ENCODE measurements at places on chromosomes 7 and 10.

- DNase-seq: no peak
These were observed 12.0 kb downstream of the XRCC2 start for GRCh38 chr7:152663931-152664330.

DNA sequence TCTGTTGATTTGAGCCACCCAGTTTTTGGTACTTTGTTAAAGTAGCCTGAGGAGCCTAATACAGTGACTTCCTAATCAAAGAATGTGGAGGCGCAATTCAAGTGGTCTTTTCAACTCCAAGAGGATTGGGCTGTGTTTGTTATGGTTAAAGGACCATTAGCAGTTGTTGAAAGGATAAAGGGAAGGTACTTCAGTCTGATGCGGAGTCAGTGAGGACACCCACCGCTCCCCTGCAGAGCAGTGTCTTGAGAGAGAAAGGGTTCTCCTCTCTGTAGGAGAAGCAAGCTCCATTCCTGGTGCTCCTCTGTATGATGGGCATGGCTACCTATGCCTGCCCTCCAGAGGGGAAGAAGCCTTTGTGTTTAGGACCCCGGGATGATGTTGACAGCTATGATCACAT is 590.6 kb upstream of the C7orf33 start:
- DNase-seq: no peak

DNA sequence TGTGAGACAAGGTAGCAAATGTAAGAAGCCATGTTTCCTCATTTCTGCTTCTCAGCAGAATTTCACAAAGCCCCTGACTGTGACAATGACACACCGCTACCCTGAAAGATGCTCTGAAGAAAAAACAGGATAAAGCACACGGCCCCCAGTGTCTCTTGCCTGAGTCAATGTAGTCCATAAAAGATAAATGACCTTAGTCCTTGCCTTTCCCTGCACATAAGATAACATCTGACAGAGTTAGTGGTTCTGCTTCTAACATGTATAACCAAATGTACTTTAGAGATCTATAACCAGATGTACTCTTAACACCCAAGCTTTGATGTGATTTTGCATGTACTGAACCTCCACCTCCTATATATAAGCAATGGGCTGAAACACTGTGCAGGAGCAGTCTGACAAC is 3.0 kb upstream of the SND1 start:
- no peak for DNase-seq

DNA sequence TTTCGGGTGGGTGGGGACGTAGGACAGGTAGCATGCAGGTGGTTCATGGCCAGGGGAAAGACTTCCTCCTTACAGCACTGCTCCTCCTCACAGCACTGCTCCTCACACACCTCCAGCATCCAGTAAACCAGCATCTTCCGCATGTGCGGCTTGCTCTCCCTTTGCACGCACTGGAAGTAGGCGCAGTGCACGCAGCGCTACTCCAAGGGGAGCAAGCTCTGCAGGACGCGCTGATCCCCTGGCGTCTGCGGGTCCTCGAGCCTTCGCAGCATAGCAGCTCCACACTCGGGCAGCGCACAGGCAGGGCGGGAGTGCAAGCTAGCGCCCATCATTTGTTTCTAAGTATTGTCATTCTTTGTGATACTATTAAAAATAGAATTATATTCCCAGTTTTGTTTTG is 30.5 kb upstream of the MAP3K8 start:
- DNase-seq: no peak

GRCh38 chr7:98234429-98235147 is 17.4 kb downstream of the TECPR1 start:
- DNase-seq: no peak

DNA sequence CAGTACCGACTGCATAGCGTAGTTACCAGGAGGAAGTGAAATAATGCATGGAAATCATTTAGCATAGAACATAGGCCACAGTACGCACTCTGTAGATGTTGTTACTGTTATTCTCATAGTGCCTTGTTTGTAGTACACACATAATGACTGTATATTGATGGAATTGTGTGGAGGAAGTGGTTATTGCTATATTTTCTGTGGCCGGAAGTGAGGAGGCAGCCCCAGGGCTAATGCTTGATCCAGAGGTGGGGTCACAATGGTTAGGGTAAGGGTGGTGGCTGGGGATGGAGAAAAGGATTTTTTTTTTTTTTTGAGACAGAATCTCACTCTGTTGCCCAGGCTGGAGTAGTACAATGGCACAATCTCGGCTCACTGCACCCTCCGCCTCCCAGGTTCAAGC is 4.5 kb upstream of the MGAM start:
- DNase-seq: peak; percentile 24

- DNase-seq: no peak
These were observed 12.2 kb downstream of the PLXDC2 start for GRCh38 chr10:19828278-19829049.

DNA sequence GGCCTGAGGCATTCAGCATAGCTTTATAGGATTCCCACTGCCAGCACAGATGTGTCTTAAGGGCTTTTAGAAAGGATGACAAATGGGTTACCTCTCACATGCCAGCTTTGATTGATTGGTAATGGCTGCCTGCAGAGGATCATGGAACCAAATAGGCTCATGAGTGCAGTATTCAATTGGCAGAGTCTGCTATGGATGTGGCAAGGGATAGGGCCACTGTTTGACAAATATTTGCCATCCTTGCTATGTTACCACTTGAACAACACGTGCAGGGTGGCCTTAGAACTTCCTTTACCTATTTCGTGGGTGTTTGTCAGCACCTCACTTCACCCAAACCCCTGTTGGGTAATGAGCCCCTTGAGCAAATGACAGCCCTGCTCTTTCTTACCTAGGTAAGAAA is 139.2 kb downstream of the C10orf105 start:
- no peak for DNase-seq

GRCh38 chr7:80724249-80724871 is 85.9 kb downstream of the CD36 start:
- no peak for DNase-seq

DNA sequence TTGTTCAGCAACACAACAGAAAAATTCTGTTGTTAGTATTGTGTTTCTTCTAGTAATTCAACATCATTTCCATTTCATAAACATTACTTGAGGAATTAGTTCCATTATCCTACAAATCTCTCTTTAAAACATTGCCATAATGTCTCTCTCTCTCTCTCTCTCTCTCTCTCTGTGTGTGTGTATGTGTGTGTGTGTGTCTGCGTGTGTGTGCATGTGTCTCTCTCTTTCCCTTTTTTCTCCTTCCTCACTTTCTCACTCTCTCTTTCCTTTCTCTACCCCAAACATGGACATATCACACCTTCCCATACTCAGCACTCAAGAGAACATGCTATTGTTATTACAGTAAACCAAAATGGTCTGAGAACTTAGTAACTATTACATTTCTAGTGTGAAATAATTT is 16.6 kb downstream of the LRRTM3 start:
- no peak for DNase-seq

GRCh38 chr10:48580236-48580635 is 24.6 kb downstream of the ARHGAP22 start:
- DNase-seq: no peak

- no peak for DNase-seq
These were observed 104.5 kb downstream of the SH3PXD2A start for GRCh38 chr10:103750836-103751235.

DNA sequence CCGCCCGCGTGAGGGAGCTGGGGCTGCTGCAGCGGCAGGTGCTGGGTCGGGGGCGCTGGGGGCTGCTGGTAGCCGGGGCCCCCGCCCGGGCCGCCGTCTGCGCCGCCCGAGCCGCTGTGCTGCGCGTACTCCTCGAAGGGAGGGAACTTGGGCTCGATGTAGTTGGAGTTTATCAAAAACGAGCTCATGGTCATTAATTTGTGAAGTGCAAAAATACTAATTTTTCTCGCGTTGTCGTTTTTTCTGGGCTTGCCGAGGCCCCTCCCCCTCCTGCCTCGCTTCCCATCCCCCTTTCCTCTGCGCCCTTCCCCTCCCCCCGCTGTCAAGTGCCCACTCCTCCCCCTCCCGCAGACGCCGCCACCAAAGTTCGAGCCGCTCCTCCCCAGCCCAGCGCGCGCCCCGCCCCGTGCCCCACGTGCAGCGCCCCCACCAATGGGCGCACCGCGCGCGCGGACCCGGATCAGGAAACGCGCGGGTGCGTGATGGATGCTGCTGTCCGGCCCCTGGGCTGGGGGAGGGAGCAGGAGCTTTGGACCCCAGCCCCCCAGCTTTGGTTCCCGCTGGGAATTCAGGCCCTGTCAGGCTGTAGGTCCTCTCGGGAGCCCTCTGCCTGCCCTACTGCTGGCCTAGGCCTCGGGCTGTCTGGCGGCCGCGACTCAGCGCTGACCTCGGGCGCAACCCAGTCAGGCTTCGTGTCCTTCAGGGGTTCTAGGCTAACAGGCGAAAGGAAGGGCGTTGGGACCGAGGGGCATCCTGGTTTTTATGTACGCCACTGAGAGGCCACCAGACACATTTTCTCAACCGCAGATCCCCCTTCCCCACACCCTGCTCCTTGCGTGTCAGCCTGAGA is at the start of gene HOXA4:
Gene HOXA4, minus strand, starts transcription at position 218 of the 850 bp plus-strand sequence. Its CDS starts 24 bp downstream, at position 194.
- no peak for DNase-seq
